Right renal pelvis (tissue), 4 donors: ENCODE measurements at places on chromosomes 7 and 10.

DNA sequence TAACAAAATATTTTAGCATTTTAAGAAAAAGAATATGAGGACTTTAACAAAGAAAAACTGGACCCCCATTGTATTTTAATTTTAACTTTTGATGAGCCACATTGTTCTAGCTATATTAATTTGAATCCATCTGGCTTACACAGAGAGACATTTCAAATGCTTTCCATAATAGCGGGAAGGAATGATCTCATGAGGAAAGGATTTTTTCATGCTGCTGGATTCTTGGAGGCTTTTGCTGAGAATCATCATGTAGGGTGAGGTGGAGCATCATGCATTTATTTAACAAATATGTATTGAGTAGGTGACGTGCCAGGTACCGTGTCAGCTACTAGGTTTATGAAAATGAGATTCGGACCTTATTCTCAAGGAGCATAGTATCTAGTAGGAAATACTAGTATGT lies 1006.3 kb downstream of the SORCS1 start:
- no peak for DNase-seq

- no peak for DNase-seq
Measured at GRCh38 chr7:135815033-135815432, 66.4 kb upstream of the FAM180A start.

DNA sequence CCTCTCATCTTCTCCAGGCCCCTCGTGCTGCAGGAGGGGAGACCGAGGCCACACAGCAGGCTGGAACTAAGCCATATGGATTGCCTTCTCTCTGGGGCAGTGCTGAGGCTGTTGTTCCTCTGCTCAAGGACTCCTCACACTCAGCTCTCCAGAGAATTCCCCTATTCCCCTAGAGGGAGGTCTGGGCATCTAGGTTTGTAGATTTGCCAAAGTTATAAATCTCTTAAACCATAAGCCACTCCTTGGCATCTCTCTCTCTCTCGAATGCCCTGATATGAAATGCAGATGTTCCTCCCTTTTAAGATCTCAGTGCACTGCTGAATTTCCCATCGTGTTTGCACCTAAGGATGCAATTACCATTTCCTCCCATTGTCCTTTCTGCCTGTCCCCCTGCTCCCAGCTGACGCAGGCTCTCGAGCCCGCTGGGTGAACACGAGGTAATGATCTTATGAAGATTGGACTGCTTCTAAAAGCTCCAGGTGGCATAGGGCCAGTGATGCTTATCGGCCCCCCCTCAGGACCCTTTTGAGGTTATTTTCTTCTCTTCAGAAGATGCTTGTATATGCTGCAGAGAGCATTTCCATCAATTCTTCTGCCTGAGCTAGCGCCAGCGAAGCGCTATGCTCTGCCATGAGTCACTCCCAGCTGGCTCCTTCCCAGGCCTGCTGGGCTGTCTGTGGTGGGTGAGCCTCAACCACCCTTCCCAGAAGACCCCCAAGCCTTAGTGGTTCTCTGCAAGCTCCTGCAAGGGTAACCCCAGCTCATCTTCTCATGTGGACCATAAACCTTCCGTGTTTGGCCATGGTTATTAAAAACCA lies 41.6 kb upstream of the AQP1 start:
- no peak for DNase-seq

DNA sequence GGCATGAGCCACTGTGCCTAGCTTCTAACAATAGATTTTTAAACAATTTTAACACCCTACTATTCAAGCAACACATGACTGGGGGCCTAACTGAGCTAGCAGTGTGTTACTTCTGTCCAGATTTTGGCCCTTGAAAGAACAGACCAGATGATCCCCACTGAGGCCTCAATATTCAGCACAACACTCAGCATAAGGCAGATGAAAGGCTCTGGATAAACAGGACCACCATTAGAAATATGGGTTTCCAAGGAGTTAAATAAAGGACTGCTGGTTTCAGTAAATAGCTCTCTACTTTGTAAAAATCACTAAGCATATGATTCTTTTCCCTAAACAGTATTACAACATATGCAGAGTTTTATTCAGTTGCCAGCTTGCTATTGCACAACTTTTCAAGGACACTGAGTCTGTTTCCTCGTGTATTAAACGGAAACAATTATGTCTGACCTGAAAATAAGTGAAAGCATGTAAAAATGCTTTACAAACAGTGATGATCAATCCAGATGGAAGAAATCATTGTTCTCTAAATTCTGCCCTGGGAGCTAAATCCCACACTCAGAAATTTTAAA lies 23.8 kb upstream of the FZD1 start:
- DNase-seq: no peak

DNA sequence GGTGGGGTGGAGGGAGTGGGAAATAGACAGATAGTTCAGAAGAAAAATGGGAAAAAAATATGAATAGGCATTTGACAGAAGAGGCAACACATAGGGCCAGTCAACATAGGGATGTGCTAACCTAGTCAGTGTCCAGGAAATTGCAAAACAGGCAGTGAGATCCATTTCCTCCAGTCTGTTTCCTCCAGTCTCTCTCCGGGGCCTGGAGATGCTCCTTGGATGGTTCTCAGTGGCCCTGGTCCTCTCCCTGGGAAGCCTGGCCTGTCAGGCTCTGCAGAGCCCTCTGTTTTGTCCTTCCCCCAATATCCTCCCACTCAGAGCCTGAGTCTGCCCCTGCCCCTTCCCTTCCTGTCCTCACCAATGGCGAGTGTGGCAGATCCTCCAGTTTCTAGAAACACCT lies 52.6 kb downstream of the SYPL1 start:
- DNase-seq: no peak

GRCh38 chr7:11642276-11642675 lies 189.7 kb downstream of the THSD7A start:
- no peak for DNase-seq

DNA sequence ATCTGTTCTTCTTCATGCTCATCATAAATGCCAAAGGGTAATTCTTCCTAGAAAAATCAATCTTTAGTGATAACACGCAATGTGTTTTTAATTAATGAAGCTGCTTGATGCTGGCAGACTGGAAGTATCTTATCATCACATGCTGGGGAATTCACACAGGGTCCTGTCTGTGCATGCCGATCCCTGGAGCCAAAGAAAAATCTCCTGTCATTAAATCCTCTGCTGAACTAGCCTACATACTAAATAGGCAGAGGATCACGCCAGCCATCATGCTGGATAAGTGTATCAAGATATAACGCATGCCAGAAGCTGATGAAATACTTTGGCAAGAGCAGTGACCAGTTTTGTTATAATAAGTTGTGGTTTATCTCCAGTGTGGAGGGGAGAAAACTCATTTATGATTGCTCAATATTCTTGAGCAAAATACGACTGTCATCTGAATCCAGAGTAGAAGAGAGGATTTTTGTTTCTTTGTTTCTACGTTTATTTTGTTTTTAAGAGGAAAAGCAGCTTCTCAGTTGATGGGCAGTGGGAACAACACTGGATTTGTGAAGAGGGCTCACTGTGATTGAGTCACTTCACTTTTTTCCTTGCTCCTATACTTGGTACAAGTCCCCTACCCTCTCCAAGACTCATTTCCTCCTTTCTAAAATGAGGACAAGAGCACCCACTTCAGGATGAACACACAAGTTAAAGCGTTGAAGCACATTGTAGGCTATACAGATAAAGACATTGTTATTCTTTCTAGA lies 649.1 kb downstream of the TNS3 start:
- no peak for DNase-seq

GRCh38 chr10:28722065-28722803 lies 44.9 kb downstream of the BAMBI start:
- DNase-seq: no peak

DNA sequence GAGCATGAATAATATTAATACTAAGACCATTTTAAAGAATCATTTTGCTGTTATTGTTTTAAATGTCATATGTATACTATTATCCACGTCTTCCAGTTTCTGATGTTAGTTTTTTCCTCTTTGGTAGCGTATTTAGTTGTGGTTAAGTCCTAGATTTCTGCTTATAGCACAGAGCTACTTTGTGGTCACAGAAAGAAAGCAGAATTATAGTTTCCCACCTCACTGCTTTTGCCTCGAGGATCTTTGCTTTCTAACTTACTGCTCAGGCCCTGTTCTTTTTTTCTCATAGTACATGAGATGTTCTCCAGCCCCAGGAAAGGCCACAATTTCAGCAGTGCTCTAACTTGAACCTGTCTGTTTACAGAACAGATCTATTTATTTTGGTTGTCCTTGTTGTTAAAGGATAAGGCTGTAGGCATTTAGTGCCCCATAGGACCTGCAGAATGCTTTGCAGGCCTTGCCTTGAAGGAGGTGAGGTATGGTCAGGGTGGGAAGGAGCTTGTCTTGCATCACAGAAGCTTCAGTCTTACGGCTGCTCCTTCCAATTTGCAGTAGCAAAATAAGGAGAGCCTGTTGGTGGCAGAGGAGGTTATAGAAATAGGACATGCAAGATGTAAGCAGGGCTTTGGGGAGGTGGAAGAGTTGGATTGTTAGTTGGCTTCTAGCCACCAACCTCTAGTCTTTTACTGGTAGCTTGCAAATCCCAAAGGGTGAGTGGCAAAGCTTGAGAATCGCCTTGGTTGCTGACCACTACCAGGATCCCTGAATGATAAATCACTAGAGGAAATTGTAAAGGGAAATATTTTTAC lies 129.1 kb downstream of the LRRC4 start:
- no peak for DNase-seq

DNA sequence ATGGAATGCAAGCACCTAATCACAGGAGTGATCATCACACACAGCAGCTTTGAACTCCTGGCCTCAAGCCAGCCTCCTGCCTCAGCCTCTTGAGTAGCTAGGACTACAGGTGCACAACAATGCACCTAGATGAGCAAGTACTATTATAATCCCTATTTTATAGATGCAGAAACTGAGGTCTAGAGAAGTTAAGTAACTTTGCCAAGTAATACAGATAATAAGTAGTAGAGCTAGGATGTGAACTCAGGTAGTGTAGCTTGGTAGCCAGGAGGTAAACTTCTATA lies 33.7 kb downstream of the DNAJC12 start:
- DNase-seq: no peak

- DNase-seq: no peak
Measured at GRCh38 chr7:30164567-30164966, 29.8 kb downstream of the MTURN start.

GRCh38 chr10:14409247-14409646 lies 78.5 kb upstream of the FRMD4A start:
- no peak for DNase-seq

- no peak for DNase-seq
Measured at GRCh38 chr10:7829289-7829834, 11.1 kb downstream of the TAF3 start.

GRCh38 chr10:63392224-63392623 lies 73.6 kb downstream of the JMJD1C start:
- no peak for DNase-seq

DNA sequence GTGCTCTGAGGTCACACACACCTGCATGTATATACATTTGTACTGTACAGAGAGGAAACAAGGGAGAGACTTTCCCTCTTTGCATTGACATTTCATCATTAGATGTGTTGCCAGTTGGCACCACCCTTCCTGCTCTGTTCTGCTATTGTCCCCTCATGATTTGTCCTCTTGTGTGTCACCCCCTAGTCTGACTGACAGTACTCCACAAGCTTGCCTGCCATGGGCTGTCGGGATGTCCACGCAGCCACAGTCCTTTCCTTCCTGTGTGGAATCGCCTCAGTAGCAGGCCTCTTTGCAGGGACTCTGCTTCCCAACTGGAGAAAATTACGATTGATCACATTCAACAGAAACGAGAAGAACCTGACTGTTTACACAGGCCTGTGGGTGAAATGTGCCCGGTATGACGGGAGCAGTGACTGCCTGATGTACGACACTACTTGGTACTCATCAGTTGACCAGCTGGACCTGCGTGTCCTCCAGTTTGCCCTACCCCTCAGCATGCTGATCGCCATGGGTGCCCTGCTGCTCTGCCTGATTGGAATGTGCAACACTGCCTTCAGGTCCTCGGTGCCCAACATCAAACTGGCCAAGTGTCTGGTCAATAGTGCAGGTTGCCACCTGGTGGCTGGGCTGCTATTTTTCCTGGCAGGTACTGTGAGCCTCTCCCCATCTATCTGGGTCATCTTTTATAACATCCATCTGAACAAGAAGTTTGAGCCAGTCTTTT lies 9.4 kb downstream of the CLDN12 start:
- DNase-seq: no peak

DNA sequence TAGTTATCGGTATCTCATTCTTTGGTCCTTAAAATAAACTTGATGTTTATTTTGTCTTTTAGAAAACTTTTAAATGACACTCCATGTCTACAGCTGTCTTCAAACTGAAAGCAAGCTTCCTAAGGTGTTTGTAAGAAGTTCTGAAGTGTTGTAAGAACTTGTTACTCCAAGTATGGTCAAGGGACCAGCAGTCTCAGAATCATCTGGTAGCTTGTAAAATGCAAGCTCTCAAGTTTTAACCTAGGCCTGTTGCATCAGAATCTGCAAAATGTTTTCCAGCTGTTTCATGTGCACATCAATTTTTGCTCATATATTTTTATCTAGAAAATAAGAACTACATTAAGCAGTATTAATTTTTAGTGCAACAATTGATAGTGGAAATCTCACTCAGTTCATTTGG lies 104.1 kb downstream of the THSD7A start:
- DNase-seq: no peak

- DNase-seq: no peak
Measured at GRCh38 chr10:70772627-70773026, 12.6 kb downstream of the TBATA start.

GRCh38 chr10:76336213-76336963 lies 905.0 kb downstream of the LRMDA start:
- no peak for DNase-seq

GRCh38 chr10:68938117-68938516 lies 17.9 kb upstream of the DDX21 start:
- DNase-seq: peak; percentile 10
